Activated CD8-positive, alpha-beta T cell treated with anti-CD3 and anti-CD28 coated beads for 36 hours (primary cell): ENCODE measurements at places on chromosomes 1 and 21. TPM values are rescaled to one million over a fixed set of nuclear protein-coding genes. Genes with fewer than 3 reads are reported as not detected.
A peak's percentile ranks its signal among the peaks of the same experiment; 100 is the strongest.

DNA sequence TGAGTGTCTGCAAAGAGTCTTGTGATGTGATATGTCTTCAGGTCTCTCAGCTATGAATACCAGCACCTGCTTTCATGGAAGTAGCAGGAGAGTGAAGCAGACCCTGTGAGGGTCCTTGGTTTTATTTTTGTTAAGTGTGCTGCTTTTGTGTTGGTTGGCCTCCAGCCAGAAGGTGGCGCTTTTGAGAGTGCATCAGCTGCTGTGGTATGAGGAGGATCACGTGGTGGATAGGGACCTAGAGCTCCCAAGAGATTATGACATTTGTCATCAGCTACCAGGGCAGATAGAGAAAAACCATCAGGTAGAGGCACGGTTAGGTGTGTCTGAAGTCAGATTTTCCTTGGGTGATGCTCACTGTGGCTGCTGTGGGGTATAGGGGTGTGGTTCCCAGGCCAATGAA, 1232.1 kb downstream of the MRPL39 start:
- DNase-seq, result peak; percentile 56

DNA sequence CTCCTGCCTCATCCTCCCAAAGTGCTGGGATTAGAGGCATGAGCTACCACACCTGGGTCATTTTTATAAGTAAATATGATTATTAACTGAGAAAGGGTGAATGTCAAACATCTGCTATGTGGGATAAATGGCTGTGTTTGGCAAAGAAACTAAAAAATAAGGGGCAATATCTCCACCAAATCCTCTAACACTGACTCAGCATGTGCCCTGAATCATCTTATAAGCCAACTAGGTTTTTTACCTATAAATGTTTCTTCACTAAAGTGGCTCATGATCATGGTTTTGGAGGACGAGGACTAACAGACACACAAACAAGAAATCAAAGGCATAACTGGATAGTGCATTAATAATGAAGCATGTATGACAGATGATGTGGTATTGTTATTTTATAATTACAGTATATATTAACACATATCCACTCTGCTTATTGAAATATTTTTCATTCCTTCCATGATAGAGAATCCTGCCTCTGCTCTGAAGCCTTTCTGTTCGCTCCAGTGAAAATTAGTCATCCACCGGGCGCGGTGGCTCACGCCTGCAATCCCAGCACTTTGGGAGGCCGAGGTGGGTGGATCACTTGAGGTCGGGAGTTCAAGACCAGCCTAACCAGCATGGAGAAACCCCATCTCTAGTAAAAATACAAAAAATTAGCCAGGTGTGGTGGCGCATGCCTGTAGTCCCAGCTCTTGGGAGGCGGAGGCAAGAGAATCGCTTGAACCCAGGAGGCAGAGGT, 11.7 kb upstream of the ARHGAP29 start:
- no peak for DNase-seq

DNA sequence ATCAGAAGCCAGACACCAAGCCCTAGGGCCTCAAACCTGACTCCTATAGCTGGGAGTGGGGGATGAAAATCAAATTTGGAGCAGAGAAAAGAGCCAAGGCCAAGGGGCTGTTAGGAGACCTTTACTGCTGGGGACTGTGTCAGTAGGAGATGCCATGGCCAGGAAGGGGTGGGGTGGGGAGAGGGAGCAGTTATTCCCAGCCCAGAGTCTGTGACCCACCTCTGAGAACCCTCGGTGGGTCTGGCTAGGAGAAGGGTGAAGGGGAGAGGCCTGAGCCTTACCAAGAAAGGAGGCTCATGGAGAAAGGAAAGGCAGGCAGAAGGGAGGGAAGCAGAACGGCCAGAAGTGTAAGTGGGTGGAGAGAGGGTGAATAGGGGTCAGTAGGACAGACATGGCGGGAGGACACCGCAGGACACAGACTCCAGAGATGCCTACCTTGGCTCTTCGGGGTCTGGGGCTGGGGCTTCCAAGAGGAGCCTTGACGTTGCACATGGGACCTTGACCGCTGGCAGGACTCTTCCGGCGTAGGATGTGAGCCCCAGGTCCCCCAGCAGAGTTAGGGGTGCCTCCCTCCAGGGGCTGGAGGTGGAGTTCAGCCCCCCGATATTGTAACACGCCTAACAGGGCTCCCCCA, 1.2 kb downstream of the ADAMTS4 start:
- DNase-seq, result no peak

GRCh38 chr1:16013220-16013907, 4.5 kb downstream of the HSPB7 start:
- peak; percentile 81 for DNase-seq

GRCh38 chr1:167751676-167752075, 29.9 kb downstream of the MPZL1 start:
- DNase-seq, result no peak

DNA sequence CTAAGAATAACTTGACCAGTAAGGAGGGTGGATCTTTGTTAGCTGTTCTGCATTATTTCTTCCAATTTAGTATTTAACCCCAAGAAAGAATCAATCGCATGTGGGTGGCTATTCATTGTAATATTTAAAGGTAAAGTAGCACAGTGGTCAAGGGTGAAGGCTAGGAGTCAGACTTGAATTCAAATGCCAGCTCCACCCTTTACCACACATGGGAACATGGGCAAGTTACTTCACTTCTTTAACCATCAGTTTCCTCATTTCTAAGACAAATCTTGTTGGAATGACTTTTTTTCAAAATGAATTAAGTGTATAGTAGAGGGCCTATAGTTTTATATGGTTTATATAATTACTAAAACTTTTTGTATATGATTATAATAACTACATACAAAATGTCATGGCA, 71.3 kb upstream of the S1PR1 start:
- DNase-seq, result no peak

DNA sequence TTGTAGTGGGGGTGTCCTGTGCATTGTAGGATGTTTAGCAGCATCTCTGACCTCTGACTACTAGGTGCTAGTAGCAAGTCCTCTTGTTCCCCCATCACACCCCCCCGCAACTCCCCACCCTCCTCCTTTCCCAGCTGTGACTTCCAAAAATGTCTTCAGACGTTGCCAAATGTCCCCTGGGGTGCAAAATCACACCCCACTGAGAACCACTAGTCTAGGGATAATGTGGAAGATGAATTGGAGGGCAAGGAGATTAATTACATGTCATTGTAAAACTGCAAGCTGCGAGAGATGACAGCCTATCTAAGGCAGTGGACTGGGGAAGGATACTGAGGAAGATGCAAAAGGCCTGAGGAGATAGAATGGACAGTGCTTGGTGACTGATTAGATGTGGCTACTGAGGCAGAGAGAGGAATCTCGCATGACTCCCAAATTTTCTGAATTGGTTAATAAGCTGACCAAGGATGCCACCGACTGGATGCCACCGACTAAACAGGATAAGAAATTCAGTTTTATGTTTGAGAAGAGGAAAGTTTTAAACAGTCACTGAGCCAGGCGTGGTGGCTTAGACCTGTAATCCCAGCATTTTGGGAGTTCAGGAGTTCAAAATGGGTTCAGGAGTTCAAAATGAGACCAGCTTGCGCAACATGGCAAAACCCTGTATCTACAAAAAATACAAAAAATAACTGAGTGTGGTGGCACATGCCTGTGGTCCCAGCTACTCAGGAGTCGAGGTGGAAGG, 3.1 kb upstream of the JAK1 start:
- DNase-seq, result no peak

DNA sequence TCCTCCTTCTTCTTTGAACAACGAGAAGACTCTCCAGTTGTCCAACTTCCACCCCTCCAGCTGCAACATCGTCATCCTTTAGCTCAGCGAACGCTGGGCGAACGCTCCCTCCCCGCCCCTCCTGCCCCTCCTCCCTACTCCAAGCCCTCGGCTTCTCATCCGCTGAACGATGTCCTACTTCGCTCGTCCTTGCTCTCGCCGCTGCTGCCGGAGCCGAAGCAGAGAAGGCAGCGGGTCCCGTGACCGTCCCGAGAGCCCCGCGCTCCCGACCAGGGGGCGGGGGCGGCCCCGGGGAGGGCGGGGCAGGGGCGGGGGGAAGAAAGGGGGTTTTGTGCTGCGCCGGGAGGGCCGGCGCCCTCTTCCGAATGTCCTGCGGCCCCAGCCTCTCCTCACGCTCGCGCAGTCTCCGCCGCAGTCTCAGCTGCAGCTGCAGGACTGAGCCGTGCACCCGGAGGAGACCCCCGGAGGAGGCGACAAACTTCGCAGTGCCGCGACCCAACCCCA, at the start of gene BCAN:
BCAN (plus strand) TSS at position 357 of the 504 bp plus-strand sequence. CDS start 3,938 bp downstream, outside the sequence.
- DNase-seq, result peak; percentile 41

- no peak for DNase-seq
Observed at GRCh38 chr1:57353654-57354053, 70.2 kb downstream of the DAB1 start.

CLEC20A gene
- not detected for total RNA-seq

DNA sequence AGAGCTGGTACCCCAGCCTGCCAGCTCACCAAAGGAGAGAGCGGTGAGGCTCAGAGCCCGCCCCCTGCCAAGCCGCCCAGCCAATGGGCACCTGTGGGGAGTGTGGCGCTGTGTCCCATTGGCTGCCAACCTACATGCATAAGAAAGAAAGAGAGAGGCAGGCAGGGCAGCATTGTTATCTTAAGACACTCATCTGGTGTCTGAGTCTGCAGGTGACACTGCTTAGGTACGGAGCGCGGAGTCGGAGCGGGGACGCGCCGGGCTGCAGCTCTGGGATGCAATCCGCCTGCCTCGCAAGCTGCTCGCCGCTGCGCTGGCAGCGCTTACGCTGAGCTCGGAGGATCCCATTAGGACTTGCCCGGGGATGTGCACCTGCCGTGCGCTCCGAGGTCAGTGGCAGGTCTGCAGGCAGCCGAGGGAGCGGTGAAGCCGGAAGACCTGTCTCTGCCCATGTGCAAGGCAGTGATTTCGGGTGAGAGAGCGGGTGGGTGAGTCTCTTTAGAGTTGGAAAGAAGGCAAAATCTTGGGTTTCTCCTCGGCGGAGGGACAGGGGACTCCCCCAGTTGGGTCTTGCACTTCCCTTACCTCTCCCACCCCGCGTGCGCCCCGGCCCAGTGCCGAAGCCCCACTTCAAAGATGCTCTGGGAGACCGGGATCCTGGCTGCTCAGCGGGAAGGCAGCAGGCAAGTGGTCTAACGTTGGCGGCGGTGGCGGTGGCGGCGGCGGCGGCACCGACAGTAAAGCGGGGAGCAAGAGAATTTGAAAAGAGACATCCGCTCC, at the start of gene BRINP2:
BRINP2 (plus strand) TSS at position 203 of the 780 bp plus-strand sequence. CDS start 58,919 bp downstream, outside the sequence.
- DNase-seq, result no peak

DNA sequence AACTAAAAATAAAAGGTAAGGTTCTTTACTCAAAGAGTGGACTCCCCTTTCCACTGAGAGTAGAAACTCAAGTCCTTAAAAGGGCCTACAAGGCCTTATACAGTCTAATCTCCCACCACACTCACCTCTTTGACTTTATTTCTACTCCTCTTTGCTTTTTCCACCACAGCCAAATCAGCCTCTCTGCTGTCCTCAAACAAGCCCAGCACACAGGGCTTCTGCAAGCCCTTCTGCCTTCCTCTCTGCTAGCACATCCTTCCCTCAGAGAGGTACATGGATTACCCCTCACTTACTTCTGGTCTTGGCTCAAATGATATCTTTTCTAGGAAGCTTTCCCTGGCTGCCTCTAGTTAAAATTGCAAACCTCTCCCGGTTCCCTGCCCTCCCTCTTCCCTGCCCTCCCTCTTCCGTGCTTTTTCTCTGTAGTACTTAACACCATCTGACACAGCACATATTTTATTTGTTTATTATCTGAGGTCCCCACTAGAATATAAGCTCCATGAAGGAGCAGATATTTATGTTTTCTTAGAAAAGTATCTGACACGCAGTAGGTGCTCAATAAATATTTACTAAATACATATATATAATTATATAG, 1.7 kb downstream of the LYST start:
- DNase-seq, result peak; percentile 32

S100B gene
- total RNA-seq, result 3.0 TPM

VWA1 gene
- total RNA-seq, result 0.72 TPM

DNA sequence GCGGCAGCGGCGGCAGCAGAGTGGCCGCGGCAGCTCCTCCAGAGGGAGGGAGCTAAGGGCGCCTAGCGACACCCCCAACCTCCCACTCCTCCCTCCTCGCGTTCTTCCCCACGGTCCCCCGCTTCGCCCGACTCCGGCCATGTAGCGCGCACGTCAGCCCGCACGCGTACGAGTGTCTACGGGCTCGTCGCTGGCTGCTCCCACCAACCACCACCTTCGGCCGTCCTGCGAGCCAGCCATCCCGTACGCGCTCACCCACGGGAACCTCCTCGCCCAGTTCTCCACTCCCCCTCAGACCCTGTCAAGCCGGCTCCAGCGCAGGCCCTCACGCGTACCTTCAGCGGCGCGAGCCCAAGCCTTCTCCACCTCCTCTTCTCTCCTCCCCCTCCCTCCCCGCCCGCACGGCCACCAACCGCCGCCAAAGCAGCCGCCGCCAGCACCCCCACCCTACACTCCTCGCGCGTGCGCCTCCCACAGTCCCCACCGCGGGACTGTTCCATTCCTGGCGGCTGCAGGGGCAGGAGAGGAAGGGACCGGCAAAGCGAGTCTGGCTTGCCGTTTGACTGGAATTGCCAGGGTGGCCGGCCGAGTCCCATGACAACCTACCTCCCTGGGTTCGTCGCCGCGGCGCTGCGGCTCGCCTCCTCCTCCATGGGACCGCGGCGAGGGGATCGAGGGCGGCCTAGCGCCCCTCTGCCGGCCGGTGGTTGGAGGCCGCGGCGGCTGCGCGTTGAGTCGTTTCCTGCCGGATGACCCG, at the start of gene YY1AP1:
YY1AP1 (minus strand) TSS at position 451 of the 757 bp plus-strand sequence. CDS start 8,338 bp downstream, outside the sequence.
- peak; percentile 90 for DNase-seq

- DNase-seq, result no peak
Observed at GRCh38 chr1:81899214-81899821, 98.6 kb downstream of the ADGRL2 start.

DNA sequence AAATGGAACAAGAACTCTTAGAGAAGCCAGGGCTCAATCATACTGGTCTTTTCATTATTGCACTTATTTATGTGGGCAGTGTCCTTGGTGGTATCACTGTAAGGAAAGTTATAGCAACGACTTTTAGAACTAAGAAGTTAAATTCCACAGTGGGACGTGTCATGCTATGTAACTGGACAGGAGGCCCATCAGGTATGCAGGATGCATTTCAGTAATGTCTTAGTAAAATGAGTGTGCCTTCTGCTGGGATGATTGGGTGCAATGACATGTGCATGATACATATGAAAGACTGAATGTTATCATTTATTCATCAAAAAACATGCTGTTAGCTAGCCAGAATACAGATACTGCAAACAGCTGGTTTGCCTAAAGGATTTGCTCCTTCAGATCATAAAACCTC, 6.9 kb upstream of the ATP1B1 start:
- DNase-seq, result no peak
